ENCODE measurements at places on chromosomes 3 and 15. TPM values are rescaled to one million over a fixed set of nuclear protein-coding genes. Genes with fewer than 3 reads are reported as not detected.

- H3K27me3 ChIP-seq: peaks cover 81% of the 10 kb centered on the region
- no peaks in the 10 kb centered on the region for H3K36me3 ChIP-seq
- H3K4me1 ChIP-seq: peaks cover 32% of the 10 kb centered on the region
- H3K4me3 ChIP-seq: peak overlapping the region; percentile 60
- peak; percentile 74 for DNase-seq
Measured at GRCh38 chr15:58064980-58065444, 499 bp downstream of the ALDH1A2 start.

DNA sequence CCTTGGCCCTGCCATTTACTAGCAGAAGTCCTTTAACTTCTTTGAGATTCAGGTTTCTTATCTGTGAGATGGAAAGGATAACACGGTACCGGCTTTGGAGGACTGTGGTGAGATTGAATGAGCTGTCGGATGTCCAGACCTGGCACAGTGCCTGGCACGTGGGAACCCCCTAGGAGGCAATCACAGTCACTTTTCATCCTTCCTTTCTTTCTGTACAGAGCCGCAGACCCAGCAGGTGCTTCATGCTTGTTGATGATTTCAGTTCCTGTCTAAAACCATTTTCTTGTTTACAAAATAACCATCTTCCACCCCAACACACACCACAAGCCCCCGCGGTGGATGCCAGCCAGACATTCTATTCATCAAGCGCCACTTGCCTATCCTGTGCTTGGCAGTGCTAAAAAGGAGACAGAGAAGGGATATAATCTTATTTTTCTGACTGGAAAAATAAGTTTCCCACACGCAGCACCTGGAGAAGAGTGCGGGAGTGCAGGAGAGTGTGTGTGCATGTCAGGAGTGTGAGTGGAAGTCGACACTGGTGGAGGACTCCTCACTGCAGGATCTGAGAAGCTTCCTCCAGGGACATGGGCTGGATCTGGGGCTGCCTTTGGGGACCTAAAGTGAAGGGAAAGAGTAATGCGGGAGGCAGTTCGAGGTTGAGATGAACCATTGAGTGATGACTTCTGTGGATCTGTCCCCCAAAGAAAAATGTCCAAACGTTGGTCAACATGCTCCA, 85.7 kb downstream of the ST6GAL1 start:
- no peak for DNase-seq
- H3K27me3 ChIP-seq: no peaks in the 10 kb centered on the region
- H3K4me3 ChIP-seq: no peak overlapping the region
- no peaks in the 10 kb centered on the region for H3K4me1 ChIP-seq
- no peak overlapping the region for H3K27ac ChIP-seq

- H3K27ac ChIP-seq: no peak overlapping the region
- peaks cover 47% of the 10 kb centered on the region for H3K4me1 ChIP-seq
- H3K27me3 ChIP-seq: peaks cover 35% of the 10 kb centered on the region
- H3K36me3 ChIP-seq: no peaks in the 10 kb centered on the region
Measured at GRCh38 chr15:73748730-73749129, 4.4 kb downstream of the INSYN1 start.

- peak overlapping the region; percentile 17 for H3K4me3 ChIP-seq
- H3K27ac ChIP-seq: peak overlapping the region; percentile 83
- H3K36me3 ChIP-seq: no peaks in the 10 kb centered on the region
Measured at GRCh38 chr3:42042747-42043098, 48.4 kb upstream of the TRAK1 start.

- no peaks in the 10 kb centered on the region for H3K27me3 ChIP-seq
- no peak for DNase-seq
- no peak overlapping the region for H3K27ac ChIP-seq
- no peaks in the 10 kb centered on the region for H3K4me1 ChIP-seq
- no peaks in the 10 kb centered on the region for H3K36me3 ChIP-seq
Measured at GRCh38 chr3:69715204-69715603, 24.1 kb upstream of the MITF start.

GRCh38 chr3:55701997-55702396, 214.9 kb upstream of the WNT5A start:
- H3K4me3 ChIP-seq: no peak overlapping the region
- H3K4me1 ChIP-seq: peaks cover 12% of the 10 kb centered on the region
- no peak for DNase-seq
- H3K27ac ChIP-seq: no peak overlapping the region
- no peaks in the 10 kb centered on the region for H3K36me3 ChIP-seq

DNA sequence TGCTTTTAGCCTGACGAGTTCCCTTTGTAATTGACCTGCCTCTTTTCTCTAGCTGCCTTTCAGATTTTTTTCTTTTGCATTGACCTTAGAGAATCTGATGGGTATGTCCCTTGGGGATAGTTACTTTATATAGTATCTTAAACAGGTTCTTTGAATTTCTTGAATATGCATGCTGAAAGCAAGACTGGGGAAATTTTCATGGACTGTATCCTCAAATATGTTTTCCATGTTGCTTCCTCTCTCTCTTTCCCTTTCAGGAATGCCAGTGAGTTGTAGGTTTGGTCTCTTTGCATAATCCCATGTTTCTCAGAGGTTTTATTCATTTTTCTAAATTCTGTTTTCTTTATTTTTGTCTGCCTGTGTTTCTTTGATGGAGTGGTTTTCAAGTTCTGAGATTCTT, 81.8 kb upstream of the CPNE4 start:
- H3K4me3 ChIP-seq: no peak overlapping the region
- no peaks in the 10 kb centered on the region for H3K4me1 ChIP-seq
- no peaks in the 10 kb centered on the region for H3K36me3 ChIP-seq
- no peak for DNase-seq

- no peak overlapping the region for H3K4me3 ChIP-seq
- H3K4me1 ChIP-seq: no peaks in the 10 kb centered on the region
- H3K27ac ChIP-seq: no peak overlapping the region
- H3K27me3 ChIP-seq: no peaks in the 10 kb centered on the region
- no peak for DNase-seq
- H3K36me3 ChIP-seq: no peaks in the 10 kb centered on the region
Measured at GRCh38 chr3:133917144-133917543, 21.5 kb upstream of the RAB6B start.

DNA sequence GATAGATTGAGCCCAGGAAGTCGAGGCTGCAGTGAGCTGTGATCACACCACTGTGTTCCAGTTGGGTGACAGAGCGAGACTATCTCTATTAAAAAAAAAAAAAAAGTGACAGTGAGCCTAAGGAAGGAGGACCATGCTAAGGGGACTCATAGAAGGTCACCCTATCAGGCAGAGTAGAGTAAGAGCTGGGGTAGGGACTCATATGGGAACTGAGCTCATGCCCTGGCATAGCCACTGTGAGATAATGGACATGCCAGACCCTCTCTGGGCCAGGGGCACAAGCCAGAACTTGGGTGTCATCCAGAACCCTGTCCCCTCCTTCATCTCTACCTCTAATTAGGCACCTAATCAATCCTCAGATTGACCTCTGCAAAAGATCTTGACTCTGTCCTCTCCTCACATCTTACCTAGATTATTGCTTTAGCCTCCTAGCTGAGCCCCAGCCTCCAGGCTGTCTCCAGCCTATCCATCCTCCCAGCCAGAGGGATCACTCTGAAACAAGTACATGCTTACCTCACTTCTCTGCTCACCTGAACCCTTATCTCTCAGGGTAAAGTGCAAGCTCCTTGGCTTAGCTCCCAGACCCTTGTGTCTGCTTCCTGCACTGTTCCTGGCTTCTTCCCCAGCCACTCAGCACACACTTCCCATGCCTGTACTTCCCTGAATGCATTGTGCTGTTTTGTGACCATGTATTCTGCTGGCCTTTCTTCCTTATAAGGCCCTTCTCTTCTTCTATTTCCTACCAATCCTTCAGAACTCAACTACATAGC, 76.4 kb downstream of the DAPK2 start:
- no peak overlapping the region for H3K4me3 ChIP-seq
- peaks cover 44% of the 10 kb centered on the region for H3K4me1 ChIP-seq
- H3K36me3 ChIP-seq: no peaks in the 10 kb centered on the region
- no peak for DNase-seq
- no peaks in the 10 kb centered on the region for H3K27me3 ChIP-seq

DNA sequence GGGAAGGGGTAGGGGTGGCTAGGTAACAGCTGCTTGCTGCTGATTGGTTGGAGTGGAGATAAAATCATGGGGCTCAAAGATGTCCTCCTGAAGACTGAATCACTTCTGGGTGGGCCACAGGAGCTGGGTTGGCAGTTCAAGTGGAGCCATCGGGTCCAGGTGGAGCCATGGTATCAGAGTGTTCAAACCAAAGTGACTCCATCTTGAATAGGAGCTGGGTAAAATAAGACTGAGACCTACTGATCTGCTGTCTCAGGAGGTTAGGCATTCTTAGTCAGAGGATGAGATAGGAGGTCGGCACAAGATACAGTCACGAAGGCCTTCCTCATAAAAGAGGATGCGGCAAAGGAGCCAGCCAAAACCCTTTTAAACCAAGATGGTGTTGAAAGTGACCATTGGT, 96.5 kb downstream of the RTP4 start:
- H3K4me3 ChIP-seq: no peak overlapping the region
- no peak for DNase-seq
- no peak overlapping the region for H3K27ac ChIP-seq
- H3K36me3 ChIP-seq: no peaks in the 10 kb centered on the region

GRCh38 chr3:20047341-20047779, 7.1 kb downstream of the KAT2B start:
- no peak overlapping the region for H3K4me3 ChIP-seq
- no peaks in the 10 kb centered on the region for H3K27me3 ChIP-seq
- H3K27ac ChIP-seq: no peak overlapping the region
- H3K4me1 ChIP-seq: peaks cover 21% of the 10 kb centered on the region
- no peak for DNase-seq

GRCh38 chr3:114067804-114068203, 11.3 kb downstream of the QTRT2 start:
- no peaks in the 10 kb centered on the region for H3K4me1 ChIP-seq
- H3K27ac ChIP-seq: no peak overlapping the region
- peaks cover 16% of the 10 kb centered on the region for H3K36me3 ChIP-seq
- no peak for DNase-seq
- H3K27me3 ChIP-seq: no peaks in the 10 kb centered on the region
- H3K4me3 ChIP-seq: no peak overlapping the region

- no peak for DNase-seq
- H3K27ac ChIP-seq: no peak overlapping the region
- H3K36me3 ChIP-seq: no peaks in the 10 kb centered on the region
- H3K4me1 ChIP-seq: no peaks in the 10 kb centered on the region
- H3K27me3 ChIP-seq: no peaks in the 10 kb centered on the region
Measured at GRCh38 chr3:146476094-146476740, 6.9 kb upstream of the PLSCR2 start.

DNA sequence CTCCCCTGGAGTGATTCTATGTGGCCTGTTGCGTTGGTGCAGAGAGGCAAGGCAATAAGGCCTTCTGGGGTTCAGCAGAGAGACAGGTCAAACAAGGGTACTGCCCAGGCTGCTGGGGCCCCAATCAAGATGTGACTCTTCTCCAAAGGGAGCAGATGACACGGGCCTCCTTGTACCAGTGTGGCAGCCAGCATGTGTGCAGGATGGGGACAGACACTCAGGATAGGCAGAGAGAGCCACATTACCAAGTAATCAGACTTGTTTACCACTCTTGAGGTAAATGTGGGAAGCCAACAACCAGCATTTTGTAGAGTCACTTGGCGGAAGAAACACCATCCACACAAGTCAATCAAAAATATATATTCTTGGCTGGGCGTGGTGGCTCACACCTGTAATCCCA, 95.3 kb upstream of the DLG1 start:
- DNase-seq: no peak
- H3K36me3 ChIP-seq: no peaks in the 10 kb centered on the region
- peaks cover 9% of the 10 kb centered on the region for H3K27me3 ChIP-seq
- H3K4me3 ChIP-seq: no peak overlapping the region

DNA sequence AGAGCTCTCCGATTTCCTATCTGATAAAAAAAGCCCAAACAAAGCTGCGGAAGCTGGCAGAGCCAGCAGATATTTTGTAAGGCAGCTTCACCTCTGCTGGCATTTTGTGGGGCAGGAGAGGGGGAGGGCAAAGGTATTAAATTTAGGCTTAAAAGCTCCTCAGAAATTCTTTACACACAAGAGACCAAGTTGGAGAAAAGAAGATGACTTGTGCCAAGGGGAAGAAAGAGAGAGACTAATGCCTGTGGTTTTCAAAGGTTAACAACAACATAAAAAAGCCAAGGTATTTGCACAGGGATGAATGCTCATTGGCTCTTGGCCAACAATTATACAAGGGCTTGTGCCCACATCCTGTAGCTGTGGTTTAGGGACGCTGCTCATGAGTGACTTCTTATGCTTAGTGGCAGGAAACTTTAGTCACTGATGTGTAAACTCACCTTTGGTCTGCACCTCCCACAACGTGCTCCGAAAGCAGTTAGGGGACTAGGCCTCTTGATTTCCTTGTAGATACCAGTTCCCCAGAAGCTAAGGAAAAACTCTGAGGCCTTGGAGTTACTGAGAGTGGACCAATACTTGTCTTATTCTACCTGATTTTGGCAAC, 152.9 kb downstream of the TPRG1 start:
- H3K27ac ChIP-seq: no peak overlapping the region
- no peaks in the 10 kb centered on the region for H3K36me3 ChIP-seq
- H3K4me3 ChIP-seq: no peak overlapping the region

GRCh38 chr3:170220871-170221270, 1.4 kb upstream of the PRKCI start:
- H3K4me1 ChIP-seq: peaks cover 15% of the 10 kb centered on the region
- no peak overlapping the region for H3K27ac ChIP-seq
- H3K27me3 ChIP-seq: no peaks in the 10 kb centered on the region
- no peak overlapping the region for H3K4me3 ChIP-seq
- no peak for DNase-seq

- H3K36me3 ChIP-seq: no peaks in the 10 kb centered on the region
- H3K4me1 ChIP-seq: peaks cover 4% of the 10 kb centered on the region
- peaks cover 29% of the 10 kb centered on the region for H3K27me3 ChIP-seq
- no peak overlapping the region for H3K4me3 ChIP-seq
- DNase-seq: no peak
- no peak overlapping the region for H3K27ac ChIP-seq
Measured at GRCh38 chr15:40875991-40876730, 2.1 kb upstream of the RHOV start.

GRCh38 chr3:71152892-71153265, 430.6 kb downstream of the FOXP1 start:
- H3K27ac ChIP-seq: no peak overlapping the region
- H3K4me1 ChIP-seq: peaks cover 9% of the 10 kb centered on the region
- H3K36me3 ChIP-seq: no peaks in the 10 kb centered on the region
- H3K27me3 ChIP-seq: no peaks in the 10 kb centered on the region
- no peak overlapping the region for H3K4me3 ChIP-seq

GRCh38 chr3:145776782-145777408, 384.1 kb downstream of the PLOD2 start:
- peak; percentile 75 for DNase-seq
- H3K4me1 ChIP-seq: no peaks in the 10 kb centered on the region
- no peaks in the 10 kb centered on the region for H3K27me3 ChIP-seq
- H3K27ac ChIP-seq: no peak overlapping the region

The ADAMTSL3 gene
- 1.5 TPM for total RNA-seq

The NRROS gene
- total RNA-seq: 0.58 TPM

The KLHL40 gene
- total RNA-seq: not detected

The SPTSSB gene
- total RNA-seq: 1.1 TPM

The CLSTN2 gene
- 0.22 TPM for total RNA-seq

The DUOXA2 gene
- total RNA-seq: not detected

The MKRN2OS gene
- not detected for total RNA-seq

The SLC22A13 gene
- 0.21 TPM for total RNA-seq

All from neural progenitor cell (in vitro differentiated cells).